Breast epithelium (tissue), 4 donors: ENCODE measurements at places on chromosomes 2 and 18. TPM values are rescaled to one million over a fixed set of nuclear protein-coding genes. Genes with fewer than 3 reads are reported as not detected.
A peak's percentile ranks its signal among the peaks of the same experiment; 100 is the strongest.

DNA sequence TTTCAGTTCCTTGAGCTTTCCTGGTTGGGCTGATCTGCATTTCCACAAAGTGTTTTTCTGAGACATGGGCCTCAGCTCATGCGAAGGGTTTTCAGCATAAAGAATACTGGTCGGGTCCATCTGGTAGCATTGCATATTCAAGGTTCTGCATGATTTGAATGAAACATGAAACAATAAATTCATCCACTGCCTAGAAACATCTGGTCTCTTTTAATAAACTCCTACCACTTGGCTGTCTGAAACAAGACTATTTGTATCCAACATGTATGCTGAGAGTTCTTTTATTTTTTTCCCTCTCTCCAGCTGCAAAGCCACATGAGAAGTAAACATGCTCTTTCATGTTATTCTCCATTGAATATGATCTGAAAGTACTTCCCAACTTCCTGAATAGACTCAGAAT lies 314.9 kb upstream of the SOX11 start:
- no peak for DNase-seq
- no peak overlapping the region for H3K4me3 ChIP-seq
- H3K27ac ChIP-seq = no peak overlapping the region
- H3K4me1 ChIP-seq = no peaks in the 10 kb centered on the region
- no peaks in the 10 kb centered on the region for H3K36me3 ChIP-seq

Gene CD28
- 4.2 TPM for total RNA-seq

DNA sequence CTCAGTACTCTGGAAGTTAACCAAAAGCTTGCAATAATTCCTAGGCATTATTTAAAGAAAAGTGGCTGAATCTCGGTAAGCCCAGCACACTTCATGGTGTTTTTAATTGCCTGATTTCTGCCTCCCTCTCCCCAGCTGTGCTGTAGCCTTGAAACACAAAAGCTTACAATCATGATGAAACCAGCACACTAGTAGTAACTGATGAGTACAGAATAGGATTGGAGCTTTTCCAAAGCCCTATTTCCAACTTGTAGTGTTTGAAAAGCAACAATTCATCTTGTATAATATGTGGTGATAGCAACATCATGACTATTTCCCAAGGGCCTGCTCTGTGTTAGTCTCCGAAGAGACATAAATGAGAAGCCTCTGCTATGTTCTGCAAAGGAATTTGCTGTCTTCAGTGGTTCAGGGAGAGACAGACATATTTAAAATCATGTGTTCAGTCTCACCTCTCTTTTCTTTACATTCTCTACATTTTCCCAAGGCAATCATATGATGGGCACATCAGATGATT lies 1015.0 kb downstream of the BCL11A start:
- H3K4me3 ChIP-seq = no peak overlapping the region
- H3K27ac ChIP-seq = no peak overlapping the region
- no peaks in the 10 kb centered on the region for H3K27me3 ChIP-seq
- no peaks in the 10 kb centered on the region for H3K4me1 ChIP-seq

- H3K27me3 ChIP-seq = no peaks in the 10 kb centered on the region
- H3K36me3 ChIP-seq = peaks cover 7% of the 10 kb centered on the region
- no peak overlapping the region for H3K4me3 ChIP-seq
- no peak for DNase-seq
- no peak overlapping the region for H3K27ac ChIP-seq
These were observed 218.3 kb upstream of the SMAD7 start for GRCh38 chr18:49169037-49169521.

DNA sequence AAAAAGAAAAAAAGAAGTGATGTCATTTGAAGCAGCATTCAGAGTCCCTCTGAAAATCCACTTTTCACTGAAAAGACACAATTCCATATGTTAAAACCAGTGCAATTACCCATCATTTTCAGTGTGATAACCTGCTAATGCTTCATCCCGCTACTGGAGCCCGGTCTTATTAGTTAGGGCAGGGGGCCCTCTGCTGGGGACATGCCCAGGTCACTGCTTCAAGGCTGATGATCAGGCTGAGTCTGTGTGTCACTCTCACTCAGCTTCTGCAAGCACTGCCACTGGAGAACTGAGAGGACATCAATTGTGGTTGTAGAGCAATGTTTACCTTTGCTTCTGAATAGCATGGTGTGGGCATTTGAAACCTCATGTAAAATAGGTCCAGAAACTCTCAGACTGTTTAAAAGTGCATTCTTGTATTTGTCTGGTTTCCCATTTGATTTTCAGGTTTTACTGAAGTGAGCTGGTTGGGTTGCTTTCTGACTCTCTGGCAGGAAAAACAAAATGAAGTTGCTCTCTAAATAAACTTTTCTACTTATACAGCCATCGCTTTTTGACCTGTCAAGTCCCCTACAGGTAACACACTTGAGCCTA lies 49.2 kb upstream of the NXPH2 start:
- DNase-seq = no peak
- H3K27me3 ChIP-seq = no peaks in the 10 kb centered on the region
- H3K27ac ChIP-seq = no peak overlapping the region

GRCh38 chr2:30293303-30293921 lies 62.1 kb downstream of the LBH start:
- no peak overlapping the region for H3K4me3 ChIP-seq
- DNase-seq = no peak
- no peaks in the 10 kb centered on the region for H3K27me3 ChIP-seq
- no peaks in the 10 kb centered on the region for H3K4me1 ChIP-seq
- H3K27ac ChIP-seq = no peak overlapping the region

- H3K27ac ChIP-seq = no peak overlapping the region
- DNase-seq = peak; percentile 31
- no peaks in the 10 kb centered on the region for H3K4me1 ChIP-seq
- H3K36me3 ChIP-seq = no peaks in the 10 kb centered on the region
- H3K4me3 ChIP-seq = no peak overlapping the region
These were observed 92.4 kb downstream of the DYSF start for GRCh38 chr2:71545572-71546274.

DNA sequence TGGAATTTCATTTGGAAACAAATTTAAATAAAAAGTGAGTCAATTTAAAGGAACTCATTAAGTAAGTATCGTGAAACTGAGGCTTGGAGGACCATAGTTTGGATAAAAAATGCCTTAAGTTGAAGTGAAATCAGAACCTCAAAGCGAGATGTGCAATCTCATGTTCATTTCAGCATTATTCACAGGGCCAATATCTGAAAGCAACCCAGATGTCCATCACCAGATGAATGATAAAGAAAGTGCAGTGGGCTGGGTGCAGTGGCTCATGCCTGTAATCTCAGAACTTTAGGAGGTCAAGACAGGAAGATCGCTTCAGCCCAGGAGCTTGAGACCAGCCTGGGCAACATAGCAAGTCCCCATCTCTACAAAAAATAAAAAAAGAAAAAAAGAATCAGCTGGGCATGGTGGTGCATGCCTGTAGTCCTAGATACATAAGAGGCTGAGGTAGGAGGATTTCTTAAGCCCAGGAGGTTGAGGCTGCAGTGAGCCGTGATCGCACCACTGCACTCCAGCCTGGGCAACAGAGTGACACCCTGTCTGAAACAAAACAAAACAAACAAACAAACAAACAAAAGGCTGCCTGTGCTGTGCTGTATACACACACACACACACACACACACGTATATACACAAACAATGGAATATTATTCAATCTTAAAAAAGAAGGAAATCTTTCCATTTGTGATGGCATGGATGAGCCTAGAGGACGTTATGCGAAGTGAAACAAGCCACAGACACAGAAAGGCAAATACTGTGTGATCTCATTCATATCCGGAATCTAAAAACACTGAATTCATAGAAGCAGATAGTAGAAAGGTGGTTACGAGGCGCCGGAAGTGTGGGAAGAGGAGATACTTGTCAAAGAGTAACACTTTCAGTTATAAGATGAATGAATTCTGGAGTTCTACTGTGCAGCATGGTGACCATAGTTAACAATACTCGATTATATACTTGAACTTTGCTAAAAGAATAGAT lies 14.5 kb downstream of the SH3RF3 start:
- H3K4me3 ChIP-seq = no peak overlapping the region
- no peaks in the 10 kb centered on the region for H3K36me3 ChIP-seq
- H3K4me1 ChIP-seq = no peaks in the 10 kb centered on the region
- no peak for DNase-seq
- no peaks in the 10 kb centered on the region for H3K27me3 ChIP-seq

DNA sequence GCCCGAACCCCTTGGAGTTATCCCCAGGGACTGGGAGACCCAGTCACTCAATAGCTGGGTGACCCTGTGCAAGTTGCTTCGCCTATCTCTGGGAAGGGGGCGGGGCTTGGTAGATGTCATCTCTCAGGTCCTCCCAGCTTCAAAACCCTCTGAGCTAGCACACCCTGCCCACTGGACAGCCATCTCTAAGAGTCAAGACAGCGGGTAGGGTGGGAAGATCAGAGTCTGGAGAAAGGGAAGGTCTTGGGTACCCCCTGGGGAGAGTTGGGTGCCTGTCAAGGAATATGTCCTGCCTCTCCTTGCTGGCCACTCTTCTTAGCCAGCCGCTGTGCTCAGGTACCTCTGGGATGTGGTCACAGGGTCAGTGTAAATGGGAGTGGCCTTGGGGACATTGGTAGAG lies 8.0 kb downstream of the GLI2 start:
- H3K27ac ChIP-seq = no peak overlapping the region
- H3K36me3 ChIP-seq = no peaks in the 10 kb centered on the region
- DNase-seq = no peak
- H3K4me1 ChIP-seq = no peaks in the 10 kb centered on the region
- peaks cover 15% of the 10 kb centered on the region for H3K27me3 ChIP-seq

Gene CFAP65
- total RNA-seq = 0.33 TPM

Gene ATRAID
- 243 TPM for total RNA-seq

DNA sequence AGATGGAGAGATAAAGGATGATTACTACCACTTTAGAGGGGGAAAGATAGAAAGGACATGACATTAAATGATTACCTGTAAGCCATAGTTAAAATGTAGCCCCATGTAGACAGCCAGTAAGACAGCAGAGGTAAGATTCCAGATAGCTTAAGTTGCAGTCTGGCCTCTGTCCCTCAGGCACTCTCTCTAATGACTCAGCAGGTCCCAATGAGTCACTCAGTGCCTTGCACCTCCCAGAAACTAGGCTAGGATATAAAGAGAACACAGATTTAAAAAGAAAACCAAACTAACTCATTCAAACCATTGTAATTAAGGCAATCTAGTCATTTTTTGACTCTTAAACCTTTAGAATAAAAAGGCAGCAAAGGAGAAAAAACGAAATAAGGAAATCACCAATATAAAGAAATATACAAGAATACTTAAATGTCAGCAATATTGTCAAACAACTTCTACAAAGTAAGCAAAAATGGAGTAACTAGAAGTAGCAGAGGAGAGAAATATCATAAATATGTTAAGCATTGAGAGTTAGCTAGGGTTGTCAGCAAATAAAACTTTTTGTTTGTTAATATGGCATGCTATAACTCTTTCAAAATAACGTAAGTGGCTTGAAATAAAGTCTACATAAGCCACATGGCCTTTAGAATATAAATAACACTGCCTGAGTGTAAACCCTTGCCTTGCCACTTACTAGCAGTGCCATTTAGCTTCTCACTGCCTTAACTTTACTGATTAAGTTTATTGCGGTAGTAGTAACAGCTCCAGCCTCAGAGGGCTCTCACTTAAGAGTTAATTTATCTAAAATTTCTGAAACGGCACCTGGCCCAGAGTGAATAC lies 48.5 kb downstream of the SOCS6 start:
- no peak overlapping the region for H3K4me3 ChIP-seq
- DNase-seq = no peak
- H3K27me3 ChIP-seq = no peaks in the 10 kb centered on the region
- H3K36me3 ChIP-seq = no peaks in the 10 kb centered on the region

DNA sequence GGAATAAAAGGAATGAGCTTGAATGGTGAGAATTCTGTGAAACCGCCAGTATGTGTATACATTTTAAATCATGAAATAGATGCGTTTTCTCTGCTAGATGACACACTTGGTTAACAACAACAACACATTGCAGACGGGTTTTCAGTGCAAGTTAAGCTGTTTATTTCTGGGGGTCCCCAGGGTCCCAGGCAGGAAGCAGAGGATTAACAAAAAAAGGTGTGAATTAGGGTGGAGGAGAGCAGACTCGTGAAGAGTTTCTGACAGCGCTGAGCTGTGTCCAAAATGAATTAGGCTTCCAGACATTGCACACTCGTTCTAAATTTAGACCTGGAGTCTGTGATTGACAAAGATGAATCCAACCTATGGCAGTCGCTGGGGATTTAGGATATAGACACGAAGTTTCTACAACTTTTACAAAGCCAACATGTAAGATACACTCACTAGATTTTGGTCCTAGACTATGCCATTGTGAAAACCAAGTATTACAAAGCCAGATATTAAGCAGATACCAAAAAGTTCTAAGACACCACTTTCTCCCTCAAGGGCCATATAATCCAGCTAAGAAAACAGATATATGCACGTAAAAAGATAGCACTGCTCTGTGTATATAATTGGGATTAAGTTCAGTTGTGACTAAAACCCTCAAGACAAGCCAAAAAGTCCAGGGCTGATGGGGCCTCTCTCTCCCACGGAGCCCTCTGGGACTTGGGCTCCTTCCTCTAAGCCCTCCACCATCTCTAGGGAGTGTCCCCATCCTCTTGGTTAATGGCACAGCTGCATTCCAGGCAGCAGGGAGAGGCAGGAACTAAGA lies 120.2 kb downstream of the ACAA2 start:
- H3K27me3 ChIP-seq = no peaks in the 10 kb centered on the region
- no peak overlapping the region for H3K27ac ChIP-seq
- H3K4me1 ChIP-seq = no peaks in the 10 kb centered on the region
- no peak for DNase-seq
- no peak overlapping the region for H3K4me3 ChIP-seq
- H3K36me3 ChIP-seq = no peaks in the 10 kb centered on the region

DNA sequence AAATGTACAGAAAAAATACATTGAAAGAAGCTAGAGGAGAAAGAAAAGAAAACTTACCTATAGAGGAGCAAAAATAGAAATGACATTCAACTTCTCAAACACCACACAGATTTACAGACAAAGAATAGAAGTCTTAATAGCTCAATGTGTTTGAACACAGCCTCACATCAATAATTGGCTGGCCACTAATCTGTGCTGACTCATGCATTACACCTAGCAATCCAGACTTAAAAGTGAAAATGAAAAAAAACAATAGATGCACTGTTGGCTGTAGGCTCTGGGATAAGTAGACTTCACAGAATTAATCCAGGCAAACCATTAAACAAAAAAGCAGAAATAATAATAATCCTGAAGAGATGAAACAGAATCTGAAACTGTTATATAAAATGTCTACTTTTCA lies 961.3 kb upstream of the CELF4 start:
- DNase-seq = no peak
- H3K27ac ChIP-seq = no peak overlapping the region
- H3K4me3 ChIP-seq = no peak overlapping the region
- no peaks in the 10 kb centered on the region for H3K4me1 ChIP-seq
- no peaks in the 10 kb centered on the region for H3K27me3 ChIP-seq
- no peaks in the 10 kb centered on the region for H3K36me3 ChIP-seq

Gene TEX44
- not detected for total RNA-seq

DNA sequence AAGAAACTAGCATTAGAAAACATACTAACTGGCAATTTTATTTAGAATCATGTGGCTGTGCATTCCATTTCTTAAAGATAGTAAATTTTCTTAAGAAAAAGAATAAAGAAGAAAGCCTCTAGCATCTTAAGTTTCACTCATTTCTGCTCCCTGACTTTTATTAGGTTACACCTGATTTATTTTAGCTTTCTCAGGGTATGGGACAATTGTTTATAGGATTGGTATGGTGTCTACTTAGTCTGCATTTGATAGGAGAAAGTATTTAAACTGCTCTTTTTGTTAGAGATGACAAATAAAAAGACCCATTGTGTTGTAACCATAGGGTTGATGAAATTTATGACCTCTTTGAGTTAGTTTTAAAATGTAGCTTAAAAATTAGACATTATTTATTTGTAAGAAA lies 115.2 kb downstream of the PTPRM start:
- H3K27ac ChIP-seq = no peak overlapping the region
- DNase-seq = no peak
- H3K27me3 ChIP-seq = no peaks in the 10 kb centered on the region
- H3K4me3 ChIP-seq = no peak overlapping the region

Gene RAPGEF4
- total RNA-seq = 7.7 TPM

Gene STEAP3
- 11.2 TPM for total RNA-seq

Gene E2F6
- 21.1 TPM for total RNA-seq
